ENCODE measurements at places on chromosomes 5 and 9.

DNA sequence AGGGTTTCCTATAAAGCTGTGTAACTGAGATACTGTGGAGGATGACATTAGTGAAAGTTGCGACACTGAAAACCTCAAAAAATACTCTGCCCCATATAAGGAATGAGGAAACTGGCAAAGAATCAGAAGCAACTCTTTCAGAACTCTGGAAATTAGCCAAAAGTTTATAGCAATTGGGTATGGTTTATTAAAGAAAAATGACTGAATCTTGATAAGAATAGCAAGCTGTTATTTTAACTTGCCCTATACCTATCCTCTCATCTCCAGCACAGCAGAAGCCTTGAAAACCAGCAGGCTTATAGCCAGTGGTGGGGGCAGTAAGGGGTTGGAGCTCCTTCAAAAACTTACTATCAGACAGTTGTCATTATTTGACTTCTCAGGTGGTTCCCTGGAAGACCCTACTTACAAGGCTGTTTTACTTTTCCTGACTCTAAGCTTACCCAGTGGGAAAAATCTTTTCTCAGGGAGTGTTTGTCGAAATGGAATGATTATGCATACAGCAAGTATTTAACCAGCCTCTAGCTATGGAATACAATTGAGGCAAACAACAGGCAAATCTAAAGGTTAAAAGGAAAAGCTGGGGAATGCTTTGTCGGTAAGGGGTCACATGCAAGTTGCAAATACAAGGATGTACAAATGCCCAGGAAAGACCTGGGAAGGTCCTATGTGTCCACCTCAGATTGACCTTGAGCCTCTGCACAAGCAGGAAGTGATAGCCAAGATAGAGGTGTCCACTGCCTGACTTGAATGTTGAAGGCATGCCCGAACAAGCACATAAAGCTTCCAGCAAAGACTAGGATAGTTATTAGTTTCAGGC lies 21.0 kb upstream of the FAM151B start:
- no peak for DNase-seq

DNA sequence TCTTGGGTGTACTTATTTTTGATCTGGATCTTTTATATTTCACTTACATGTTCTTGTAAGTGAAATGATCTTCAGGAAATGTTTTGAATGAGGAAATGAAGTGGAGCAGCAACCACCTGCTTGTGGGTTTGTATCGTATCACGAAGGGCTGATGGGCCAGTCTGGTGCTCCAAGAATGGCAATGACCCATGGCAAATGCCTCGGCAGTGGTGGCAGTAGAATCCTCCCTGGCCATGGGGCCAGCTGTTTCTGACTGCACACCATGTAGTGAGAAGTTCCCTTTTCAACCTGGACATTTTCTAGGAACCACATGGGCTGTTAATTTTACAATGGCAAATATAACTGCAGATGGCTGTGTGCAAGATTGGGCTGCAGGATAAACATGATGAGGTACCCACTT lies 29.9 kb downstream of the MAT2B start:
- DNase-seq: no peak

DNA sequence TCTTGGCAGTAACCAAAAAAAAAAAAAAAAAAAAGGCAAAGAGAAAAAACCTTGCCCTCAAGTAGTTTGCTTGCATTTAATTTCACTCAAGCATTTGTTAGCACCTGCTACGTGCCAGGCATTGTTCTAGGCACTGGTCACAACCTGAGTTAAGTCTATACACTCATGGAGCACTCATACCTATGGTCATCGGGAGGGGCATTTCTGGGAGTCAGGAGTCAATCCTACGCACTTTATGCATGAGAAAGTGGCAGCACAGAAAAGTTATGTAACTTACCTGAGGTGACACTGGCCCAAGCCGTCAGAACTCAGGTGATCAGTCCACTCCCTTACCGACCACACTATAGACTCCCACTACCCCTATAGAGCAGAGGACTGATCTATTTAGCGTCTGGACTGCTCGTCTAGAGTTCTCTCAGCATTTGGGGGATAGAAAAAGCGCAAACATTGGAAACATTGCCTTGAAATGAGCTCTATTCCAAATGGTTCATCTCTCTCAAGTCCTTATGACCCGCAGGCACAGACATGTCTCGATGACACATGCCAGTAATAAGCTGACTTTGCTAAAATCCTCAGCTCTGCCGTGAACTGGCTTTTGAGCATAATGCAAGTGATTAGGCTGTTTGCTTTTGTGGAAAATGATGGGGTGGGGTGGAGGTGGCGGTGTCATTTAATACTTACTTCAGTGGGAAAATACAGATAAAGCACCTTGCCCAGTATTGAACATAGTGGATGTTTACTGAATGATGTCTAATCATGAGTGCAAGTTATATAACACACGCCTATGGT lies 160.2 kb downstream of the ARHGEF28 start:
- no peak for DNase-seq

DNA sequence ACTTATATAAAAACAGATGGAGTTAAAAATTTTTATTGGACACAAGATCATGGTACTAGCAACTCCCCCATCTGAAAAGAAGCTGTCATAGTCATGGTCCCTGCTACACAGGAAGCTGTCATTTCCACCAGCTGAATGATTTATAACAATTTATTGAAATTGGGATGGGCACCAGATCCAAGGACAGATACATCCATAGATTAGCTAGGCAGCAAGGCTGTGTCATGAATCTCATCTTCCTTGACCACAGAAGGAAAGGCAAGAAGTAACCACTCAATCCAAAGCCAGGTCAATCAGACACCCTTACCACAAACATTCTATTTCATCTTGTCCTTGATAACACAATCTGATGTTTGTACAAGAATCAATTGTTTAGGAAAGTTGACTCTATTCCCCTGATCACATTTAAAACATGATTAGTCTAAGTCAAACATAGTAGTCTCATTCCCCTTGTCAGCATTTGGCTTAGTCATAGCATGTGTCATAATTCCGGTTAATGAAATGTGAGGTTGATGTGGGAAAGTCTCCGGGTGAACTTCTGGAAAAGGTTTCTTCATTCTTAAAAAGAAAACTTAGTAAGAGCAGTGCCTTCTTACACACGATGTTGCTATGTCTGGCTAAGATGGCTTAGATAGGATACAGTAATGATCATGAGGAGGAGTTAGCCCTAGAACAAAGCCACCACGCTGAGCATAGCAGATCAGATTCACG lies 462.6 kb upstream of the PAPPA start:
- DNase-seq: no peak

DNA sequence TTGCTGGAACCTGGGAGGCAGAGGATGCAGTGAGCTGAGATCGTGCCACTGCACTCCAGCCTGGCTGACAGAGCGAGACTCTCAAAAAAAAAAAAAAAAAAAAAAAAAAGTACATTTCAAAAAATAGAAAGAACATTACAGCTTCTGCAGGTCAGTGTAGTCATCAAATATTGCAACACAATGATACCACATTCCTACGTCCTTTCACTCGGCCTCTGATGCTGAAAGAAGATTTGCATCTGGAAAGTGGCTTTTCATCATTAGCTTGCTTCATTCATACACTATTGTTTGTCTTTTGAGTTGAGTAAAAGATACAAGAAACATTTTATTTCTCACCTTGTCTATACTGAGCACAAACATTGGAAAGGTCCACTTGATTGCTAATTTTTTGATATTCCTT lies 59.6 kb upstream of the CPLANE1 start:
- no peak for DNase-seq

DNA sequence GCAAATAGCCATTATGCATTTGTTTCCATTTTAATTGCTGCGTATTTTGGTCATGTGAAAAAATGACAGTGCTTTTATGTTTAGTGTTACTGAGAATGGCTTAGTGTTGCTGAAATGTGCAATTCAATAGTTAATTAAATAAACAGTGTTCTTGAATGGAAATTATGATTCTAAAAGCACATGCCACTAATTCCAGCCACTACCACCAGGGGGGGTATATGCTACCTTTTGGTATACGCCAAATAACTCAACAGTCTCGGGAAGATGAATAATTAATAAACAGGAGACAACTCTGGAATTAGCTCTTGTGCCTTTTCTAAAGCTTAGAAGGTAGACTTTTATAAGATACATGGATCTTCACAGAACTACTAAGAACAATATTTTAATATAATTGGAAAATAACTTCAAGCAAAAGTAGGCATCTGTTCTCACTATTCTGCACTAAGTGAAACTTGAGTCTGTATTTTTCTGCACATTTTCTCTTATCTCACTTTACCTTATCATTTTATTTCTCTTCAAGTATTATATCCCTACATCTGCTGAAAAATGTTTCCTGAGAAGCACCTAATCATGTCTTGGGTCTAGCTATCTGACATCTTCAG lies 83.5 kb upstream of the MINAR2 start:
- DNase-seq: no peak

DNA sequence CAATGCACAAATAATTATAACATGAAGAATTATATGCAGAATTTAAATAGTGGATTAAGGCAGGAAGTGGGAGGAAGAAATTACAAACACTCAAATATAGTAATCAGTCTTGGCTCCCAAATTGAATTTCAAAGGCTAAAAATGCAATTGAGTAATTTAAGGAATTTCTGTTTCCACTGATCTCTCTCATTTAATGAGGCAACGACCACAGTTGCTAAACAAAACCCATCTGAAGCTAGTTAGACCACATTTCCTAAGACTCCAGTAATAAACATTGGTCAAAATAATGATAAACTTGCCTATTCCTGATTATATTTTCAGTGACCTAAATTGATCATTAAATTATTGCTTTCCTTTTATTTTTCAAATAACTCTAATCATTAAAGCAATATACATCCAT lies 174.3 kb upstream of the GRIN3A start:
- no peak for DNase-seq

DNA sequence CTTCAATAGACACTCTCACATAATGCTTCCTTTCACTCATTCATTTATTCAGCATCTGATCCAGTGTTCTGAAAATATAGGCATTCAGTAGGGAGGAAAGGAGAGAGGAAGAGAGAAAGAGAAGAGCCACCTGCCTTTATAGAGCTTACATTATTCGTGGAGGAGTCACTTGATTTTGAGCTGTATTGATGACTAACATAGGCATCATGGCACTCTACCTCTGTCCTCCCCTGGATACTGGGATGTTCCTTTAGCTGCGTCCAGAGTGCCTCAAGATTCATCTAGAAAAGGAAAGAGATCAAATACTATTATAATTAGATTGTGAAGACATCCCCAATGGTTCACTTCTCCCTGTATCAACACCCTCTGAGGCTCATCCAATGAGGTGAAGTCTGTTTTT lies 345.1 kb downstream of the SPATA31D1 start:
- no peak for DNase-seq

All from T-helper 22 cell (primary cell).